ENCODE measurements at places on chromosomes 3 and 15.

DNA sequence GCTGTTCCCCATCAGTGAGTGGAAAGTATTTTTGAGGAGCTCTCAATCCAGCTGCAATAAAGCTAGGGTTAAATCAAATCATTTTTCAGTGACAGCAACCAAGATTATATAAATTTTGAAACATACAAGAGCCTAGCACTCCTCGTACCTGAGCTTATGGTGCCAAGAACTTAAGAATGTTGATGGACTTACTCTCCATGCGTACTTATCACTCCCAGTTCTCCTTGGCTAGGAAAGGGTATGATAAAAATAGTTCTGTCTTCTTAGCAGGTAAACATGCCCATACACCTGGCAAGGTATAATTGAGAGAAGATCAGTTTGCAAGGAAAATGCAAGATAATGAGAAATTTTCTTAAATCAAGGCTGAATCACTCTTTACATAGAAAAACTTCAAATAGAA lies 64.5 kb upstream of the SEMA6D start:
- DNase-seq: no peak

- DNase-seq: peak; percentile 83
Measured at GRCh38 chr15:56243163-56244037, at the start of gene RFX7. RFX7 (minus strand) TSS chr15:56243879; CDS start chr15:56243285, 594 bp downstream.

DNA sequence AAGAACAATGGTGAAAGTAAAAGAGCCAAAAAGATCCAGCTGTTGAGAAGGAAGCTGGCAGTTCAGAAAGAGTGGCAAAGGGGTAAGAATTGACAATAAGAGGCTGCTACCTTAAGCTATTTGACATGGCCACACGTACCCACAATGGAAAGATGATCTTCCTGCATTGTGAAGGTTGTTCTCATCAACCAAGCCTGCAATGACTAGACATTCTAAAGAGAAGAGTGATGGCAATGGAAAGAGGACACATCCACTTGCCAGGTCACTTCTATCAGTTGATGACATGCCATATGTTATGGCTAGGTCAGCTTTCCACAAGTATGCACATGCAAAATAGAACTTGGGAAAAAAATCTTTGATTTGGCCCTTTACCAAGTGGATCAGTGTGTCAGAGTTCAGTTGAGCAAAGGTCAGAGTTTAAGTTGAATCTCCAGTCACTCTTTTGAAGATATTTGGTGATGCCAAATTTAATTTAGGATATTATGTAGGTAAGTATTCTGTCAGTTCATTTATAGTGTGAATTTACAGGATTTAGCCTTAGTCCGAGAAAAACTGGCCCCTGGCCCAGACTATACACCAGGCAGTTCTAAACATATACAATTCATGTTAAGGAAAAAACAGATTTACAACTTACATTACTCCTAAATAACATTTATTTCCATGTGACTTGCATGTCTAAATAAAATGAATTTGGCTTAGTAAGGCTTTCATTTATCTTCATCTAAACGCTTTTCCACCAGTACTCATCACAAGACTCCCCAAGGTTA lies 104.9 kb upstream of the FLNB start:
- no peak for DNase-seq

DNA sequence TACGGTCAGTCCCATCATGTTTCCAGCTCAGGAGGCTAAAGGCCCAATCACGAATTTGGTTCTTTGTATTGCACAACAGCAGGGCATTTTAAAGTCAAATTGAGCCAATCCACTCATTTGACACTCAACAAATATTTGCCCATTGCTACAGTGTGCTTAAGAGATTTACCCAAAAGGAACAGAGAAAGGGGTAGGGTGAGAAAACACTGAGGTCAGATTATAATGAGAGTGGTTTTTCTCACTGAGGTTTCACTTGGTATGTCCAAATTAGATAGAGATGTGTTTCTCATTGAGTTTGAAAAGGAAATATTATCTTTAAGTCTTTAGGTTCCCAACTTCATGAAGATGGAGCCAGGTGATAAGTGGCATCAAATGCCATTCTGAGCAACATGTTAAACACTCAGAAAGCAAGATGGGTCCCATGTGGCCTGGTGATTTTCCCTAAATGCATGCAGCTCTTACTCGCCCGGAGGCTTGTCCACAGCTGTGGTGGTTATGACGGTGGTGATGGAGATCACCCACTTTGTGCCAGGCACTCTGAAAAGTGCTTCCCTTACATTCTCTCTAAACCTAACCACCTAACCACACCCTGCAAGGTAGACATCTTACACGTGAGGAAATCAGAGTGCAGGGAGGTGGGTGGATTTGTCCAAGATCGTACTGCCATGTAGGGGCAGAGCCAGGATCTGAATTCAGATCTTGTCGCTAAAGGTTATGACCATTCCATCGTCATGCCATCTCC lies 31.2 kb upstream of the USP3 start:
- DNase-seq: no peak

DNA sequence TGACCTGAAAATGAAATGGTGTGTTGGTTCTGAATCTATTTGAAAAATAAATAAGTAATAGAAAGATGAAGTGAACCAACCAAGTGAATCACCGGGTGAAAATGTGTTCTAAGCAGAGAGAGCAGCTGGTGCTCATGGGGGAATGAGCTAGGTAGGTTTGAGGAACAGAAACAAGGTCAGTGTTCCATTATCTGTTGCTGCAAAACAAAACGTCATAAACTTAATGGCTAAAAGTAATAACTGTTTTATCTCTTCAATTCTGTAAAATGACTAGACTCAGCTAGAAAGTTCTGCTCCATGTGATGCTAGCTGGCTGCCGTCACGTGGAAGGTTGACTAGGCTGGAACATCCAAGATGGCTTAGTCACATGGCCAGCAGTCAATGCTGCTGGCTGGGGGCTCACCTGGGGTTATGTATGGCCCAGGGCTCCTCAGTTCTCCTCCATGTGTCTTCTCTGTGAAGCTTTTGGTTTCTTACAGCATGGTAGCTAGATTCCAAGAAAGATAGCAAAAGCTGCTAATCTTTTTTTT lies 13.3 kb upstream of the SH3BP5 start:
- DNase-seq: peak; percentile 70

GRCh38 chr15:48566668-48567067 lies 78.8 kb downstream of the FBN1 start:
- DNase-seq: no peak

GRCh38 chr3:172562871-172563865 lies 39.9 kb upstream of the TNFSF10 start:
- DNase-seq: peak; percentile 93

DNA sequence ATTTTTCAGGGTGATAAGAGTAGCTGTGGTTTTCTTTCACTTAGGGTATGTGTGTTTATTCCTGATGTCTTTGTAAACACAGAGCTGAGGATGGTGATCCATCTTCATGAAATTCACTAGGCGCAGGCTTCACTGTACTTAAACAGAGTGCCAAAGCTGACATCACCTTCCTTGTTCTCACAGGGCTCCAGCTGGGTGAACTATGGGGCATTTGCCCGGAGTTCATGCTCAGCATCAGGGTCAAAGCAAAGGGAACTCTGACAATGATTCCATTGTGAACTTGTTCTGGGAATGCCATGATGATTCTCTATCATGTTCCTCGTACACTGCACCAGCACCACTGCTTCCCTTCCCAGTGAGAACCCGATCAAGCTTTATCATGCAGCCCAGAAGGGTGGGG lies 184.8 kb upstream of the P2RY1 start:
- DNase-seq: no peak

GRCh38 chr3:126293370-126294082 lies 63.7 kb downstream of the KLF15 start:
- DNase-seq: no peak

DNA sequence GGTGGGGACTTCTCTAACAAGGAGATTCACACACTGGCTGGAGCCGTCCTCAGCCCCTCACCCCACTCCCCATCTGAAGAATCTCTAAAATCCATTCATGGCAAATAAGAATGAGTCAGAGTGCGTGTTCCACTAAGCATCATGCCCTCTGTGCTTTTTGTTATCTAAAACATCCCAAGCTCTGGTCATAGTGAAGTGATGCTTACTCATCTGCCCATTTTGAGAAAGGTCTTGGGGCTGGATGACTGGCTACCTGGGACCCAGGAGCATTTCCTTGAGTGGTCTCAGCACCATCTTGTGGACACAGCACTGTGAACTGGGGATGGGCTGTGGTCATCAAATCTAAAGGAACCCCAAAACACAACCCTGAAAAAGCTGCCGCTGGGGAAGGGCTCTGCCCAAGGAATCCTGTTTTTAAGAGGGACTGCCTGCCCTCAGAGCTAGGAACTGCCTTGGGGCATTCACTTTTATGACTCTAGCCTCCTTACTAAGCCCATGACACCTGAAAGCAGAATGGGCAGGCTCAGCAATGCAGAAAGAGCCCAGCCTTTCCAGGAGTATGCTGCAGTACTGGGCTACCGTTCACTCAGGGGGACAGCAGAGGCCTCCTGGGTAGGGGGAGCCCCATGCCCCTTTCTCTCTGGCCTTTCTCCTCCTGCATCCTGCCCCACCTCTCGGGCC lies 53.5 kb downstream of the ZBTB38 start:
- DNase-seq: no peak

DNA sequence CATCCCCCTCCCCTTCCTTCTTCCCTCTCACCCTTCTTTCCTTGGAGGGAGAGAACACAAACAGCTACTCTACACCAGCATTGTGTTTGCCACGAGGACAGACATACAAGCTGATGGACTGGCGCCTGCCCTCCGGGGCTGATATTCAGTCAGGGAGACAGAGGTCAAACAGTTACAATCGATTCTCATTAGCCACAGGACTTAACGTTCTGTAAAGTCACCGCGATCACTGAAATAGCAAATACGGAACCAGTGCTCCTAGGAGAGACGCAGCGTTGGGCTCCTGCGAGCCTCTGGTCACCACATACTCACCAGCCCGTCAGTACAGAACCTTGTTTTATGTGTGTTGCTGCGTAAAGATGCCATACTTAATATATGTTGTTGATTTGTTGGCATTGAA lies 108.8 kb downstream of the LRRK1 start:
- no peak for DNase-seq

DNA sequence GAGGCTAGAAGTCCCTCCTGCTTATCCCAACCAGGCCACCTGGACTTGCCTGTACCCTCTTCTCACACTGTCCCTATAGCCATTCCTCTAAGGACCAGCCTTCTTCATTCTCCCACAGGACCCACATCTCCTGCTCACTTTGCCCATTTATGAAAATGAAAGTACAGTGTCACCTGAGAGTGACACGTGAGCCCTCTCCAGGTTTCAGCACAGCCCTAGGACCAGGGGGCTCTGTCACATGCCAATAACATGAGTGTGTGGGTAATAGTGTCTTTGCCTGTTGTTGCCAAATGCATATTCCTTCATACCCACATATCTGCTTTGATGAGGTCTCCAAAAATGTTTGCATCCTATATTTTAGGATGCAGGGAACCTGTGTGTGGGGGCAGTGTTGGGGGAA lies 42.3 kb upstream of the TNFAIP8L3 start:
- DNase-seq: no peak
